ENCODE measurements at places on chromosomes 2 and 18. TPM values are rescaled to one million over a fixed set of nuclear protein-coding genes. Genes with fewer than 3 reads are reported as not detected.

The RBM43 gene
- 0.39 TPM for total RNA-seq

The SIX2 gene
- total RNA-seq: 0.89 TPM

The PLCL1 gene
- 4.9 TPM for total RNA-seq

- no peak for DNase-seq
Observed at GRCh38 chr2:162490052-162490717, 146.3 kb downstream of the GCA start.

DNA sequence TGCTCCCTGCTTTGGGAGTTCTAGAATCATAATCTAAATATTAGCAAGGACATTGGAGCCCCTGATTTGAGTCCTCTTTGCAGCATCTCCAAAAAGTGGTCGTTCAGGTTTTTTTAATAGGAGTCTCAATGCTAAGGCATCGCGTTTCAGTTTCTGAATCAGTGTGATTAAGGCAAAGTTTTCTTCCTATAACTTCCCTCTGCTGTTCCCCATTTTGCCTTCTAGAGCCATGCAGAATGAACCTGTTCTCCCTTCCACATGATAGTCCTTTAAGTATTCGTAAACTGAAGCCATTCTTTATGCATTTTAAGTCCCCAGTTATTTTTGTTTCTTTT, 159.5 kb downstream of the PTGR3 start:
- no peak for DNase-seq

- DNase-seq: no peak
Observed at GRCh38 chr2:163264341-163264740, 425.8 kb upstream of the KCNH7 start.

DNA sequence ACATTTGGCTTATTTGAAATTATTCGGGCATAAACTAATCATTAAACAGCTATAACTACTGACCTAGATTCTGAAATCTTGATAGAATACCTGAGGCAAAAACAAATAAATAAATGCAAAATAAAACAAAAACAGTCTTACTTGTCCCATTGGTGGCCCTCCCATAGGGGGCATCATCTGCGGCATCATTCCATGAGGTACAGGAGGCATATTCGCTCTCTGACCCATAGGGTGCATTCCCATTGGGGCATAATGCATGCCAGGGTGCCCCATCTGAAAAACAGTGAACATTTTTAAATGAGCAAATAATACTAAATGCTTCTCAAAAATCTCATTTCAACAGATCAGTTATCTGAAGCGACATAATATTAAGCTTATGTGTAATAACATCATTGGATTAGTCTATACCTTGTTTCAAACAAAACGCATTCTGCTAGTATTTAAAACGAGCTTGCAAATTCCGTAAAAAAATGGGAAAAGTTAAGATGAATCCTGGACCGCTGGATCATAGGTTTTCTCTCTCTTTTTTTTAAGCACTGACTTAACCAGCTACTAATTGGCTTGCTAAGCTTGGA, 1.3 kb downstream of the PRPF40A start:
- peak; percentile 12 for DNase-seq

- DNase-seq: no peak
Observed at GRCh38 chr2:10486091-10486490, 38.0 kb upstream of the ODC1 start.

- peak; percentile 68 for DNase-seq
Observed at GRCh38 chr18:40984856-40985255, 970.2 kb upstream of the PIK3C3 start.

- no peak for DNase-seq
Observed at GRCh38 chr2:106759966-106760365, 126.0 kb downstream of the ST6GAL2 start.

DNA sequence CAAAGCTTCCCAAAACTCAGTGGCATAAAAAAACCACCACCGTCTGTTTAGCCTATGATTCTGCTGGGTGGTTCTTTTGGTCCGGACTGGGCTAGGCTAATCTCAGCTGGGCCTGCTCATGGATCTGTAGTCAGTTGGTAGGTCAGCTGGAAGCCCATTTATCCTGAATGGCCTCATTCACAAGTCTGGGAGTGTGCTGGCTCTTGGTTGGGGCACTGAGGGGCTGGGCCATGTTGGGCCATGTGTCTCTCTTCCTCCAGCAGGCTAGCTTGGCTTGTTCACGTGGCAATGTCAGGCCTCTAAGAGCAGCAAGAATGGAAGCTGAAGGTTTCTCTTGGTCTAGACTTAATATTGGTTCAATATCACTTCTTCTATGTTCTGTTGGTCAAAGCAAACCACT, 95.7 kb upstream of the HS6ST1 start:
- DNase-seq: no peak

DNA sequence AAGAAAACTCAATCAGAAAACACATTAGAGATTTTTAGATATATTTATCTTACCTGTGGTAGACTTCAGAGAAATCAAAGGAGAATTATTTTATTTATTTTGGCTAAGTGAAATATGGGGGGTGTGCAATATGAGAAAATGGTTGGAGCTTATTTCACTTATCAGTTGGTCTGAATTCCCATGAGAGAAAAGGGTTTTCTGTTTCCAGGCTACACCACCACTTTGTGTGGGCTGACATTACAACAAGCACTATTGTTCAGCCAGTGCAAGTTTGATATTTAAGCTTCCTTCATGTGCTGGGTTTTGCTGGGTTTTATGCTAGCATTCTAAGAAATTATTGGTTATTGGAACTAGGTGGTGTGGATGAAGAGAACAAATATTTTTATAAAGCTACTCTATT, 33.5 kb downstream of the RMND5A start:
- no peak for DNase-seq

DNA sequence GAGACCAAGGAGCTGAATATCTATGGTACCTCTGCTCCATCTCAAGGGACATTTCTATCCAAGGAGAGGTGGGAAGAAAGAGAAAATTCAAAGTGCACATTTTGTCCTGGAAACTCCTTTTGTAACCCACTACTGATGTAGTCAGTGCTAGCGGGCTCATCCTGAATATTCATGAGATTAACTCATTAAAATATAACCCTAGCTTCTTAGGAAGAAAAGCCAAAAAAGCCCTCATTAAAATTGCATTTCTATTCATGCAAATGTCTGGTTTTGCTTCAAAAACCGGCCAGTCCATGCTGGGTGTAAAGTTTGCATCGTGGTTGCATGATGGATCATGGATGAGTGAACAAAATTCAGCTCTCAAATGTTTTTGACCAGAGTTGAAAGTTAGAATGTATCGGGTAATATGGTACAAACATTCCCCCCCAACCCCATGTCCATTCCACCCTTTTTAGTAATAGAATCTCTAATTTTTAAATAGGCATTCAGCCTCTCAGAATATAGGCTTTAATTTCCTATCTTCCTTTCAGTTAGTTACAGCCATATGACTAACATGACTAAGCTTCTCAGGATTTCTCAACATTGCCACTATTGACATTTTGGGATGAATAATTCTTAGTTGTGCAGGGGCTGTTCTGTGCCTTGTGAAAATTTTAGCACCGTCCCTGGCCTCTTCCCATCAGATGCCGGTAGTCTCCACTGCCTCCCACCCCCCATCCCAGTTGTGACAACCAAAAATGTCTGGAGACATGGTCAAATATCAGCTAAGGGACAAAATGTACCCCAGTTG, 104.2 kb upstream of the RND3 start:
- DNase-seq: no peak
